ENCODE measurements at places on chromosomes 1 and 21.

DNA sequence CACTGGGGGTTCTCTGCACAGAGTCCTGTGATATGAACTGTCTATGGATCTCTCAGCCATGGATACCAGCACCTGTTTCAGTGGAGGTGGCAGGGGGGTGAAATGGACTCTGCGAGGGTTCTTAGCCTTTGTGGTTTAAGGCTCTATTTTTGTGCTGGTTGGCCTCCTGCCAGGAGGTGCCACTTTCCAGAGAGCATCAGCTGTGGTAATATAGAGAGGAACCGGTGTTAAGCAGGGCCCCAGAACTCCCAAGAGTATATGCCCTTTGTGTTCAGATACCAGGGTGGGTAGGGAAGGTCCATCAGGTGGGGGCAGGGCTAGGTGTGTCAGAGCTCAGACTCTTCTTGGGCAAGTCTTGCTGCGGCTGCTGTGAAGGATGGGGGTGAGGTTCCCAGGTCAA lies 330.0 kb upstream of the PLD5 start:
- no peak for DNase-seq

GRCh38 chr1:70714149-70714548 lies 303.1 kb downstream of the CTH start:
- no peak for DNase-seq

DNA sequence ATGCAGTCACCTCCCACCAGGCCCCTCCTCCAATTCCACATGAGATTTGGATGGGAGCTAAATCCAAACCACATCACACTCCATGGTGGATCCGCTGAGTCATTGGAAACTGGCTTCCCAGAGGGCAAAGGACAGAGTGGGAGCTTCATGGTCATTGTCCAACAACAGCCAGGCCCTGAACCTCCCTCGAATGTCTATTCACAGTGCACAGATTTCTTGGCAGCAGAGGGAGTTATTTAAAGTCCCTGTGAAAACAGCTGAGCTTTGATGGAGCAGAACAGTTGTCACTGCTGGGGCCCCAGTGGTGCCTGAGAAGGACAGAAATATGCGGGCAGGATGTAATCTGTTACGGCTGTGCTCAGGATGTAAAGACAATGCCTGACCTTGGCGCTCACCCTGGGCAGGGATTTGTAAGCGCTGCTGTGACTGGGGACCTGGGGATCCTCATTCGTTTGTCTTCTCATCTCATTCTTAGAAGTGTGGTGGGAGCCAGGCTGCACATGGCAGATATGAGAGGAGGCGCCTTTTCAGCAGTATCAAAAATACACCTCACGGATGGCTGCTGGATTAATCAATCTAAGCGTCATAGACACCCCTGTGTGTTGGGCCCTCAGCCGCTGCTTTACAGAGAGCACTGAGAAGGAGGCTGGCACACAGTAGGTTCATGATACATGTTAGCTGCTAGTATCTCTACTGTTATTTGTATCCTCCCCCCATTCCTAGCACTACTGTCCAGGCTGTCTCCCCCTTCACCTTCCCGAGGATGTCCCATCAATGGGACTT lies 439.4 kb downstream of the PTPRU start:
- no peak for DNase-seq

GRCh38 chr1:202152399-202152798 lies 7.9 kb upstream of the ARL8A start:
- DNase-seq = no peak

GRCh38 chr1:121525355-121525754 lies 340.6 kb downstream of the SRGAP2C start:
- no peak for DNase-seq

- no peak for DNase-seq
Observed at GRCh38 chr1:37853157-37853556, 6.2 kb downstream of the MTF1 start.

DNA sequence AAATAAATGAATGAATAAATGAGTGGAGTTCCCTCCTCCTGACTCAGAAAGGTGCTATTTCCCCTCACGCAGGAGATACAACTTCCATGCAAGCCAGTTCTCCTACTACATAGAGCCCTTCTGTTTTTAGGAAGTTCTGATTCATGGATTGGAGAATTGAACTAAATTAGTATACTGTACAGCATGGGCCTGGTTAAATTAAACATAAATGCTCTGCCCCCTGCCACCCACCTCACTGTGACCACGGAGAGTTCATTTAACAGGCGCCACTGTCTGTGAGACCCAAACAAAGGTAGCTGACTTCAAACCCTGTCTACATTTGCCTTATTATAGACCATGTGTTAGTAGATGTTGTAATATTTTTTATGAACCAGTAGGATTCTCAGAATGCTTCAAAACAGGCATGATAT lies 9.1 kb upstream of the IRF2BP2 start:
- DNase-seq = no peak

GRCh38 chr1:22544606-22545005 lies 18.7 kb upstream of the EPHA8 start:
- DNase-seq = no peak

DNA sequence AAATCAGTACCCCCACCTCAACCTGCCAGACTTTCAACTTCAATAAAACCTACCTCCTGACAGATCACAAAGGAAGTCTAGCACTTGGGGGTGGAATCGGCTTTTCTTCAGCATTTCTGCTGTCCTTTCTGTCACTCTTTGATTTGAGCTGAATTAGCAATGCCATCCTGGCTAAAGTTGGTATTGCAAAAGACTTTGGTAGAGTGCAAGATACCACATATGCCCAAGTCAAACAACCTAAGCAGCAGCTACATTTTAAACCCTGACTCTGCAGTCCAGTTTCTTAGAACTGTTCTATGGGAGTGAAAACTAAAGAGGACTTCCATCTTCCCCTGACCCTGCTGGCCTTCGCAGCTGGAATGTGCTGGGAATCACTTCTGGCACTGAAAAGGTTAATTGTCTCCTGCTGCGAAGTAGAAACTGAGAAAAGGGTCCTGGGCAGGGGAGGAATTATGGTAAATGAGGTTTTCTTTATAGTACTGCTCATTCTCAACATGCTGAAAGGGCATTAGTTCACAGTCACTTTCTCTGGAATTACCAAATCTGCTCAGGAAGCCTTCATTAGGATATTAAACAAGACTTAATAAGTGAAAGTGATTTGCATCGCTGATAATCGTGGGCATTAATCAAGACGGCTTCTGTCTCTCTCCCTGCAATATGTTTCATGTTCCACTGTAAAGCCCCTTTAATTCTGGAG lies 126.2 kb upstream of the SMYD2 start:
- no peak for DNase-seq

DNA sequence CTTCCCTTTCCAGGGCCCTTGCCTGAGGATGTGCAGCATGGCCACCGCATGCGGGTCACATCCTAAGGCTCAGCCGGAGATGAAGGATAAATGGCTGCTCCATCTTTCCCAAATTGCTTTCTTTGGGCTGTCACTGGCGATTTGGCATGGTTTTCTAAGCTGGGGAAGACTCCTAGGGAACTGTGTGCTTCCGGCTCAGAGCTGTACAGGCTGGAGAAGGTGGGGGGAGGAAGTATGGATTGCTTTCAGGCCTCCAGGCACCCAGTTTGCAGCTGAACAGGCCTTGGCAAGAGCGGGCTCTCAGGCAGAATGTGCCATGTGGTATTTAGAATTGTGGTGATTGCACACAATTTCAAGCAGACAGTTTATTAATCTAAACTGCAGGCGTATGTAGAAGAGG lies 48.9 kb downstream of the TMEM53 start:
- DNase-seq = no peak

DNA sequence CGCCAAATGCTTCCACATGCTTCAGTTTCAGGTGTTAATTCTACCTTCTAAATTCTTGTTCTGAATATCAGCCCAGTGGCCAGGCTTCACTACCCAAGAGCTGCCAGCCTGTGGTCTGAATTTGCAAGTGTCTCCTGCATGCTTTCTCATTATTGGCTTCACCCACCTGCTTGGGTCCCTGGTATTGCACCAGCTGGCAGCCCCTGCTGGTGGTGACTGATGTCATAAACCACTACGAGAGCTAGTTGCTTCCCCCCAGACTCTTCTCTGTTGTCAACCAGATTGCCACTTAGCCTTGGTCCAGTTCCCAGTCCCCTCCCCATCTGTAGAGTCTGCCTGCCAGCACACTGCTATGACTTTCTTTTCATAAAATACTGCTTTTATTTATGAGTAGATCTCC lies 197.7 kb upstream of the DUSP10 start:
- no peak for DNase-seq

DNA sequence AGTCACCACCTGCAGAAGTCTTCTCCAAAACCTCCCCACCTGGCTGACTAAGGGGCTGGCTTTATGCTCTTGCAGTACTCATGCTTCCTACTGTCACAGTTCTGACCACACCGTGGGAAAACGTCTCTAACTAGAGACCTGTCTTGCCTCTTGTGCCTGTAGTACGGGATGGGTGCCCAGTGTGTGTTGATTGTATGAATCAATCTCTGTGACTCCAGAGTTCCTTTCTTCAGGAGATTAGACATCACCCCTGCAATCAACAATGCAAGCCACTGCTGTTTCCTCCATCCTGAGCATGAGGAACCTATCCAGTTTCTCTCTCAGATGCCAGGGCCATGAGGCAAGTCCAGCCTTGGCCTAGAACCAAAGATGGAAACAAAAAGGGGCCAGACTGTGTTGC lies 64.1 kb downstream of the LRRN2 start:
- DNase-seq = no peak

DNA sequence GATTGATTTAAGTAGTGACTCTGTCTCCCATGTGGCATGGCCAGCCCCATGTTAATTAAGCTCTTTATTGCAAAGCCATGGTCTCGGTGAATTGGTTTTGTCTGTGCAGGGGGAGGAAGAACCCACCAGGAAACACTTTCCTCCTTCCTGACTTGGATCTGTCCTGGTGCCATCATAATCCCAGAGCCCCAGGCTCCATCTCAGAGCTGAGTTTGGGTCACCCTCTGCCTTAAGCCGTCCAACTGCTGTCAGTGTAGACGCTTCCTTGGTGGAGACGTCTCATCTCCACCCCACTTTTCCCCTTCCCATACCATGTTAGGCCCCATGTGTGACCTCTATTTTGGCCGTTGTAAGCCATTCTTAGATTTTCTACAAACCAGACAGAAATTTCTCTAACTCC lies 36.0 kb upstream of the COL6A2 start:
- no peak for DNase-seq

GRCh38 chr1:226052061-226052460 lies 10.5 kb upstream of the H3-3A start:
- DNase-seq = no peak

GRCh38 chr1:90414201-90414600 lies 302.9 kb downstream of the BARHL2 start:
- no peak for DNase-seq

DNA sequence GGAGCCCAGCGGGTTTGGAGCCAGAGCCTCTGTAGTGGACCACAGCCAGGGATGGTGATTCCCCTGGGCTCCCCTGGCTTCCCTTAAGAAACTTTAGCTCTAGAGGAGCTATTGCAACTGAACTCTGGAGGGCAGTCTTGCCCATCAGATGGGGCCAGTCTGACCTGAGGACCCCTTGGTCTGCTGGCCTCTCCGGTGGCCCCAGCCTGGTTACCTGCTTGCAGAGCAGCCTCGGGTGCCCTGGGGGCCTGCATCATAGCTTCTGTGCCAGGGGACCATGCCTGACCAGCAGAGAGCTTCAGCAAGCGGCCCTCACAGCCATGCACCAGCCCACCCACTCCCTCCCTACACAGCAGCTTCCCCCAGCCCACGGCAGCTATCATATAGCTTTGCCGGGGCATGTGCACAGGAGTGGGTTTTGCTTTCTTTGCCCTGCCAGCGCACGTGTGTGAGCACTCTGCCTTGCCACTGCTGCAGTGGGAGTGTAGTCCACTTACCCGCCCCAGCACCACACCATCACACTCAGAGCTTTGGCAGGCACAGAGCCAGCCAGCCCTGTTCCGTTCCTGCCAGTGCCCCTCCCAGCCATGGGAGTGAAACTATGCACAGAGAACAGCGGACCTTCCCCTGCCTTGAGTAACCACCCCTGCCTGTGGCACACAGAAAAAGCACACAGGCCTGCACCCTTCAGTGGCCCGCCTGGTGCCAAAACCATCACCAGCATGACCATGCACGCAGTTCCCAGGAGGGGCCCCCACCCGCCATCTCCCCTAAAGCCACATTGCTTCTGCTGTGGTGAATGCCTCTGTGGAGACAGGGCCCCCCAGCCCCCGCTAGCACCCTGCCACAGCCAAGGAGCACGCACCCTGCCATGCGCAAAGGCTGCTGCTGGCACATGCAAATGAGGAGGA lies 442.9 kb upstream of the NEGR1 start:
- DNase-seq = no peak

DNA sequence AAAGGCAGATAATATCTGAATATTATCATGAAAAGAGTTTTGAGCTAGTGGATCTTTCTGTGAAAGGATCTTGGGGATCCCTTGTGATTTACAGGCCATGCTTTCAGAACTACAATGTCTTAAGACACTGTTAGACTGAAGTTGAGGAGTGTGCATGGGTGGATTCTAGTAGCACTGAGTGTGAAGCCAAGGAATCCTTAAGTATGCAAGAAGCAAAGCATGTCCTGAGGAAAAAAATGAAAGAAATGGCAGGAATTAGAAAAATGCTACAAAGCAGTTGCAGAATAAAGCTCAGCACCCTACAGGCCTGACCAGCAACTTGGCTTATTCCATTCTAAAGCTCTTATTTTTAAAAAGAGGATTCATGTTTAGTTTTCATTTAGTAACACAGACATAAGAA lies 11.9 kb downstream of the STX6 start:
- peak; percentile 67 for DNase-seq

DNA sequence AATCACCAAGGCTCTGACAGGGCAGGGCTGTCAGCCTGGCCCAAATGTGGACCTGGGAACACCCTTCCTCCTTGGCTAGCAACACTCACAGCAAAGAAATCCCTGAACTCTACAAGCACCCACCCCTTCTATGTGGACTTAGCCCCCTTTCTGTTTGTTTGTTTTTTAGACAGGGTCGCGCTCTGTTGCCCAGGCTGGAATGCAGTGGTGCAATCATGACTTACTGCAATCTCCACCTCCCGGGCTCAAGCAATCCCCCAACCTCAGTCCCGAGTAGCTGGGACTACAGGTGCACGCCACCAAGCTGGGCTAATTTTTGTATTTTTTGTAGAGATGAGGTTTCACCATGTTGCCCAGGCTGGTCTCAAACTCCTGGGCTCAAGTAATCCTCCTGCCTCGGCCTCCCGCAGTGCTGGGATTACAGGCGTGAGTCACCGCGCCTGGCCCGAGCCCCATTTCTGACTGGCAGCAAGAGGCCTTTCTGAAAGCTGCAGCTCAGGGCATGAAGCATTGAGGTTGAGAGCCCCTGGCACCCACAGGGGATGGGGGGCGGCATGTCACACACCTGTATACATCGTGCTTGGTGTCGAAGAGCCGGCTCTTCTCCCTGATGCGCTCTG lies 16.2 kb downstream of the RIPK4 start:
- DNase-seq = no peak
